Anterior cingulate cortex (tissue), 58 donors: ENCODE measurements at places on chromosomes 4 and X.

- no peak for DNase-seq
These were observed 349.3 kb upstream of the KLF3 start for GRCh38 chr4:38314663-38315062.

DNA sequence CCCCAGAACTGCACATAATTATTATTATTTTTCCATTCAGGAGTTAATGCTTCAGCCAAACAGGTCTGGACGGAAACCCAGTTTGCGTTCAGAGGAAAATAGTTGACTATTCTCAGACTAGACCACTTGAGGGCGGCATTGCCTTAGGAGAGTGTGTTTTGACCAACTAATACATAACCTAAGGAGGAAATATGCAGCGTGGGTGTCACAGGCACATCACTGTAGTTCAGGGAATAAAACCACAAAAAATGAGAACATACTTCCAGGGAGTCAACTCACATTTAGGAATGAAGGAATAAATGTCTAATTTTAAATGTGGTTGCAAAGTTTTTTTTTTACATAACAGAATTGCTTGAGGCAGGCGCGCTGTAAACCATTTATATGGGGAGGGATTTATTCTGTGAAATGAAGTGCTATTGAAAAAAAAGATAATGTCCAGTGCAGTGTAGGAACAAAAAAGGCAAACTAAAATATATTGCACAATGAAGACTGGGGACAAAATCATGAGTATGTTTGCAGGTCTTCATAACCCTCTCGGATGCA, 93.3 kb downstream of the SYNPO2 start:
- peak; percentile 37 for DNase-seq

- DNase-seq, result no peak
These were observed 8.3 kb downstream of the MAGEA11 start for GRCh38 chrX:149720021-149720689.

GRCh38 chrX:135185795-135186443, 14.7 kb upstream of the CT55 start:
- peak; percentile 12 for DNase-seq

DNA sequence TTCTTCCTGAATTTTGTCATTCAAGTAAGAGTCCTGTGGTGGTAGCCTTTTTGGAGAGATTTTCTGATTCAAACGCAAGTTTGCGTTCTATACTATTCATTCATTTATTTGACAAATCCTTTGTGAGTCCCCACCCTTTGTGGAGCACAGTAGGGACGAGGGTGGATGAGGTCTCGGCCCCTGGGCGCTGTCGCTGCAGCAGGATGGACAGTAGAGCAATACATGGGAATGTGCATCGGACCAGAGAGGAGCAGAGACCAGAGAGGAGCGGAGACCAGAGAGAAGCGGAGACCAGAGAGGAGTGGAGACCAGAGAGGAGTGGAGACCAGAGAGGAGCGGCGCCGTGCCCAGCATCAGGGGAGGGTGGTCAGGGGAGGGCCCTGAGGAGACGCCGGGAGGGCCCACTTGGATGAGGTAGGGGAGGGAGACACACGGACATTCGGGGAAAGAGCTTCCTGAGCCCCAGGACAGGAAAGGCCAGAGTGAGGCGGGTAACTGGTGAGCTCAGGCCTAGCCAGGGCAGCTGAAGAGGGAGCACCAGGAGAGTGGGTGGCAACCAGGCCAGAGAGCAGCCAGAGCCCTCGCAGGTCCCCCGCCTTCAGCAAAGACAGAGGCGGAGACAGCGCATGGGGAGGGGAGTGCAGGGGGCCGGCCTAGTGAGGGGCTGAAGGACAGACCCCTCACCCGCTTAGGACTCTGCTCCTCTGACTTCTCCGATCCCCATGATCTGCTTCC, 67.3 kb downstream of the NAT8L start:
- no peak for DNase-seq

DNA sequence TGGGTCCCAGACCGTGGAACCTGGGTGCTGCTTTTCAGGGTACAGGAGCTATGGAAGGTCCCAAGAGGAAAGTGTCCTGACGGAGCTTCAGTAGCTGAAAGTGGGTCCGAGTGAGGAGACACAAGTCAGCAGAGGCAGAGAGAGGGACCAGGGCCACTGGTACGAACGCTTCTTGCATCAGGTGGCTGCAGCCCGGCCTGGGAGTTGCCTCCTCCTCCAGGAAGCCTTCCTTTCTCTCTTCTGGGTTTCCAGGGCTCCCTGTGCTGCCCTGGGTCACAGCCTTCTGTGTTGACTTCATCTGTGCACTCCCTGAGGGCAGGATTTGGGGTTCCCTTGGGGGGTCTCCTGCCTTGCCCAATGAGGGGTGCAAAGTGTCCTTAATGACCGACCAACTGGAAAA, 94.5 kb downstream of the SORCS2 start:
- DNase-seq, result no peak

GRCh38 chr4:82362565-82362964, 11.2 kb downstream of the HNRNPD start:
- DNase-seq, result no peak

- no peak for DNase-seq
These were observed 76.0 kb upstream of the AP1S2 start for GRCh38 chrX:15930585-15930984.

GRCh38 chr4:21271439-21272052, 571.3 kb downstream of the PACRGL start:
- no peak for DNase-seq

- DNase-seq, result no peak
These were observed 91.0 kb downstream of the PDE5A start for GRCh38 chr4:119537586-119537985.

DNA sequence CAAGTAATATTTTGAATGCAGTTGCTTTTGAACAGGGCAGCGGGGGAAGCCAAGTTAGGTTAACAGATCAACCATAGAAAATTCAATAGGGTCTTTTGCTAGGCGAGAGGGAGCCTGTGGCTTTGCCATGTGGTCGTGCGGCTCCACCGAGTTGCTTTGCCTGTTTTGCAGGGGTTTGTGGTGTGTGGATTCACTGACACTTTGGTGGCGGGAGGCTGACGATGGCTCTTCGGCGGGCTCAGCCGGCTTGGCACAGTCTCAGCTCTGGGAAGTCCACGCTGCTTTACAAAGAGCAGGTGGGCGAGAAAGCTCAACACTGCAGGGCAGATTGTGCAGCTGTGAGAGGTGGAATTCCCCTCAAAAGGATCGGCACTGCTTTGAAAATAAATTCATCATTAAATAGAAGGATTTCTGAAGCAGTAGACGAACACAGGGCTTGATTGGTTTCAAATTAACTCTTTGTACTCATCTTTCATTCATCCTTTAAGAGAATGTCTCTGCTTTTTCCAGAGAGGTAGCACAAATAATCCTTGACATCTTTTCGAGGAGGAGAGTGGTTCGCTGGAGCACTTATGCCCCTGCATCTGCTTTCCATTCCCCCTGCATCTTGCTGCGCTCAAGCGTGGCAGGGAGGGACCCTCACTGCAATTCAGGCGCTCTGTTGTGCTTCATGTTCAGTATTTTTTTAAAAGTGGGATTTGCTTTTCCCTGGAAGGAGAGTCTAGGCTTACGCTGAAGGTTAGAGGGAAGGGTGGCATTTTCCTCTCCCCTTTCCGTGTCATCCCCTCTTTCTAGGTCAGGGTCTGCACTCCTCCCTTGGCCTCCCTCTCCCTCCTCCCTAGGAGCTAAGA, 201.8 kb upstream of the LEF1 start:
- no peak for DNase-seq

DNA sequence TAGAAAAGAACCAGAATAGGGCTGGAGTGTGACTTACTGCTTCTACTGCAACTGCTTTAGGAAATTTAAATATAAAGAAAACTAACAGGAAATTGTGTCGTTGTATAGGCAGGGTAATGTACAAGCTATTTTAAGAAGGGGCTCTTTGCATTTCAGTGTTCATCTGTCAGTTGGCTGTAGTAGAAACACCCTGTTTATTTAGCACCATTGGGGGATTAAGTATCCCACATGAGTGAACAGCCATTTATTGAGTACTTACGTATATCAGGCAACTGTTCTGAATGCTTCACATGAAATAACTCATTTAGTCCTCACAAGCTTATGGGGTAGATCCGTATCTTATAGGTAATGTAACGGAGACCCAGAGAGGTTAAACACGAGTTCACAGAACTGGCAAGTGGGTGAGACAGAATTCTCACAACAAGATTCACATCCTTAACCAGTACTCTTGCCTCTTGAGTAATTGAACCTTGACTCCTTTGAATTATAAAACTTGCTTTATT, 23.9 kb downstream of the STIM2 start:
- no peak for DNase-seq

- DNase-seq, result no peak
These were observed 408.2 kb upstream of the PITX2 start for GRCh38 chr4:111031001-111031579.

DNA sequence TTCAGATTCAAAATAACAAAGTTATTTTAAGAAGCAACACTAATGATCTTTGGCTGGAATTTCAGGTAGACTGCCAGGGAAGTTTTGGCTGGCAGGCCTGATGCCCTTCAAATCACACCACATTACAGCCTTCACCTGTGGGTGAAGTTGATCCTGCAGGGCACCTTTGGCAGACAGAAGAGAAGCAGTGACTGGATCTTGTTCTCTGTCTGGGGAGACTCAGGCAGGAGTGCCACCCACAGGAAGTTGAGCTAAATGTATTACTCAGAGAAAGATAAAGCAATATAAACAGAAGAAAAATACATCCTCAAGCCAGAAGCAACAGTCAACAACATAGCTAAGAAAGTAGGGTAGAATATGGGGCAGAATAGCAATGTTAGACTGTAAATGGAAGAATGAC, 12.8 kb upstream of the CFAP299 start:
- DNase-seq, result no peak
